ENCODE measurements at places on chromosomes 4 and X.

DNA sequence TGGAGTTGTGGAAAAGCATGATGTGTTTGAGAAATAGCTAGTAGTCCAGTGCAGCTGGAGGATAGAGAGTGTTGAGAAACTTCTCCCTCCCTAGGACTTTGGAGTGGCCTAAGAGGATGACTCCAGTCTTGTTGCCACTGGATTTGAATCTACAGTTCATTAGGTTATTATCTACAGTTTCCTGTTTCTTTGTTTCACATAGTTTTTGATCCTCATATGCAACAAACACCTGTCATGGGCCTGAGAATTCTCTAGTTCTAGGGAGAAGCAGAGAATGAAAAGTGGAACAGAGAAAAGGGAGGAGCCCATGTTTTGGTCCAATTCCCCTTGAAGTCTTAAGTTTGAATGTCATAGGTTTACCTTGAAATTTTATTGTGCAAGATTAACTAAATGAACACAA is 73.6 kb upstream of the TBC1D9 start:
- DNase-seq = no peak

GRCh38 chr4:74367656-74368290 is 2.8 kb downstream of the EREG start:
- no peak for DNase-seq

DNA sequence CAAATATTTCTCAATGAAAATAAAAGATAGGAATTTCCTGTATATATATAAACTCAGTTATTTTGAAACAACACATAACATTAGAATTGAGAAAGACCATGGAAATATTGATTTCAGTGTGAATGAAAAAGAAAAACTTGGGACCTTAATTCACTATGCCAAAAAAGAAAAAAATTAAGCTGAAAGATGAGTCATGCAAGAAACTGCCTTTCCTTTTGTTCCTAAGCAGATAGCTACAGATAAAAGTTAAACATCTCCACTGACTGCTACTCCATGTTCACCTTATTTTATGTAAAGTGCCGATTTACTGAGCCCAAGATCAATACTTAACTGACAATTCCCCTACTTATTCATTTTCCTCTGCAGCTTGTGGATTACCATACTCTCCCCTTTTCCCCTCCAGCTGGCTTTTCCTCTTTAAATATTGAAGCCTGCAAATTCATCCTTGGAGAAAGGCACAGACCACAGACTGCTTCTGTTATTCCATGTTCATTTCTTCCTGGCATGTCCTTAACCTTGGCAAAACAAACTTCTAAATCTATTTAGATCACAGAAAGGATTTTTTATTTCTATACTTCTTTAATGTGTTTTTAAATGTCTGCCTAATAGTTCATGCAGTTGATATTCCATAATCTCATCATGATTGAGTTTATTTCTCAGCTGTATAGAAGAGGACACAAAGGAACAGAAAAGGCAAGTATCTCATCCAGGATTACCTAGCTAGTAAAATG is 40.5 kb upstream of the YTHDC1 start:
- no peak for DNase-seq

DNA sequence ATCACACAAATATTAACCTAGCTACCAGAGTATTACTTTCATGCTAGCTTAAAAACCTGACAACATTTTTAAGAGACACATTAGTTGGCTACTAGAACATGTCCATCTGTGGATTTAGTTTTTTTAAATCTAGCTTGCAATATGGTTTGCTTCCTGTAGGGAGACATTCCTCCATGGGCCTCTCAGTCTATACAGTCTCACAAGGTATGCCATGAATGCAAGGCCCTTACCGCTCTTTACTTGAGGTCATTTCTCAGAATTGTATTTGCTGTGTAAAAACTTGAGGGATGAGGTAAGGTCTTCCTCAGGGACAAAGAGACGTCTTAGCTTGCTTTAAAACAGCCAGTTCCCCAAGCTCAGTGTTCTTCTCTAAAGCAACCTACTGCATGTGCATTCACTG is 26.9 kb downstream of the UBA6 start:
- DNase-seq = no peak

DNA sequence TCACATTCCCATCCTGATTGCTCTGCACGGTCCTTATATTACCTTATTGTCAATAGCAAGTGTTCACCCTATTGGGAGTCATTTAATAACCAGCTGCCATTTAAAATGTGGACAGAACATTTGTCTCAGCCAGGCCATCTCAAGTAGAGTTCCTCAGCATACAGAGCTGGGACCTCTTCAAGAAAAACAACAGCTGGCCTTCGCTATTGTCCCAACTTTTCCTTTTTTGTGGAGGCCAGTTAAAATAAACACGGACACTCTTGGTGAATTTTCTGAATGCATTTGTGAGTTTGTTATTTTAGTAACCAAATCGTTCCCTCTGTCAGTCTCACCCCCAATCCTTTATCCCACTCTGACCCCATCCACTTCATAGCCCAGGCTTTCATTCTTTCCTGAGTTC is 395.3 kb upstream of the PITX2 start:
- no peak for DNase-seq

DNA sequence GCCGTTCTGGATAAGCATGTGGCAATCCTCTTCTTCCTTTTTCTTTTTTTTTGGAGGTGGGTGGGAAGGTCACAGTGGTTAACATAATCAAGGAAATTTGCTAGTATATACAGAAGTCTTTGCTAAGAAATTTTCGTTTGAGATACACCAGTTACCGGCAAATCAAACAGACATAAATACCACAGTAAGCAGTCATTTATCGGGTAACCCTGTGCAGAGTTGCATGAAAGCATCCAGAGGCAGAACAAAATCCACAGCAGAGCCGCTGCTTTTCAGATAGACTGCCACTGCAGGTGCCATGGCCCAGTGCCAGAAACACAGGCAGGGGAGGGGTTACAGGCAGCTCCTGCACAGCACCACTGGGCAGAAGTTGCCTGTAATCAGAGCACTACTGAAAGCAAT is 179.1 kb upstream of the MAB21L2 start:
- DNase-seq = no peak

- peak; percentile 19 for DNase-seq
Measured at GRCh38 chrX:135185795-135186443, 14.7 kb upstream of the CT55 start.

GRCh38 chrX:154762537-154763296 is at the start of gene DKC1:
Gene DKC1 (plus strand): TSS chrX:154762864. CDS start chrX:154762966, 102 bp downstream.
- DNase-seq = peak; percentile 91

DNA sequence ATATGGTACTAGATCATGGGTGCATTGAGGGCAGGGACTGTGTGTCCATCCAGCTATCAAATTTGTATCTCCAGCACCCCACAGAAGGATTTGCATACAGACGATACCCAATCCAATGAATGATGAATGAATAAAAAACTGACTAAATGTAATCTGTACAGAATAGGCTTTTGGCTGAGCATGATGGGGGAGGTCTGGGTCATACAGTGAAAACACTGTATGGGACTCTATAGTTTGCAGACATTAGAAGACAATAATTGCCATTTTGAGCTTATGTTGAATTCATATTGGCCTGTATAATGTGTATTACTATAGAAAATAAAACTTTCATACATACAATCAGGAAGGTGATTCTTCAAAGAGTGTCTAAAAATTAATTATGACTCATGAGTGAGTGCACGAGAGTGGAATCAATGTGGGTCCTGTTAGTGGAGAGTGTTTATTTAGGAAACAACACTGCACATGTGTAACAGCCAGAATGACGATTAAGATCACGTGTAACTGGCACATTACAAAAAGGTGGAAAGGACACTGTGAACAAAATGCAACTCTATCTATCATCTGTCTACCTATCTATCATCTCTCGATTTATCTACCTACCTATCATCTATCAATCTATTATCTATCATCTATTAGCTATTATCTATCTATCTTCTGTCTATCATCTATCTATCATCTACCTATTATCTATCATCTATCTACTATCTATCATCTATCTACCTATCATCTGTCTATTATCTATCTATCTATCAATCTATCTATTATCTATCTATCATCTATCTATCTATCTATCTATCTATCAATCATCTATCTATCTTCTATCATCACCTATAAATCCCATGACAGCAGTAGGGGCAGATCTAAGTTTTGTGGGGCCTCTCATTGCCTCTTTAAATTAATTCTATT is 201.3 kb downstream of the PTTG2 start:
- no peak for DNase-seq

GRCh38 chrX:148700021-148700420 is 199.6 kb downstream of the AFF2 start:
- no peak for DNase-seq

DNA sequence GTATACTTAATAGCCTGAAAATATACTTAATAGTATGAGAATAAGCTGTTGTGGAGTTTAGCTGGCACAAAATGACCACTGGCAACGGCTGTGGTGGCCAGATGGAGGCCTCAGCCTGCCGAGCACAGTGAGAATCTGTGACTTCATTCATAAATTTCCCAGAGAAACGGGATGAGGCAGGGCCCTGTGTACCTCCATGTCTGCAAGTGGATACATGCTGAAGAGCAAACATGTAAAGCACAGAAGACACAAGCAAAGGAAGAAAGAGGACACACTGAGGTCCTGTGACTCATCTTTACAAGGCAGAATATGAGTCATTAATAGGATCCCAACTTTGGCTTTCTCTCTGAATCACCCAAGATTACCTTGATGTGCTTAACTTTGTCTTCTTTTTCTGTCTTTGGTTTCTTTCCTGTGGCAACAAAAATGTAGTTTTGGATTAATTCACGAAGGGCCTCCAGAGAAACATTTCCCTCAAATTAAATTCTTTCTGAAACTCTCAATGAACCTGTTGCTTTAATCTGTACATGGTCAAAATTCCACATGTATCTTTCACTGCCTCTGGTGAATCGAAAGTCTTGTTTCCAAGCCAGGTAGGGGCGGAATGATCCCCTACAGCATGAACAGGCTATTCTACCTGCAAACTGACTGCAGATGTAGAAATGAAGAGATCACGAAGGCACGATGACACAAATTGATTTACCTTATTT is 56.4 kb downstream of the IRF2 start:
- no peak for DNase-seq

GRCh38 chr4:158722291-158722916 is 792 bp downstream of the PPID start:
- DNase-seq = no peak

DNA sequence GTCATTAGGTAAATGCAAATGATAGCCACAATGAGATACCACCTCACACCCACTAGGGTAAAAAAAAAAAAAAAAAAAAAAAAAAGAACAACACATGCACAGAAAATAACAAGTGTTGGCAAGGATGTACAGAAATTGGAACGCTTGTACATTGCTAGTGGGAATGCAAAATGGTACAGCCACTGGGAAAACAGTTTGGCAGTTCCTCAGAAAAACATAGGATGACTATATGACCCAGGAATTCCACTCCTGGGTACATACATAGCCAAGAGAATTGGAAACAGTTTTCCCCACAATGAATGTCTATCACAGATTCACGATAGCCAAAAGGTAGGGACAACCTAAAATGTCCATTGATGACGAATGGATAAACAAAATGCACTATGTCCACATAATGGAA is 161.3 kb upstream of the MAMLD1 start:
- no peak for DNase-seq

GRCh38 chr4:8580321-8581093 is at the start of gene GPR78:
Gene GPR78 (plus strand): TSS chr4:8580392. CDS start chr4:8580983, 591 bp downstream.
- DNase-seq = no peak

- no peak for DNase-seq
Measured at GRCh38 chrX:66914080-66914479, 275.2 kb upstream of the EDA2R start.

DNA sequence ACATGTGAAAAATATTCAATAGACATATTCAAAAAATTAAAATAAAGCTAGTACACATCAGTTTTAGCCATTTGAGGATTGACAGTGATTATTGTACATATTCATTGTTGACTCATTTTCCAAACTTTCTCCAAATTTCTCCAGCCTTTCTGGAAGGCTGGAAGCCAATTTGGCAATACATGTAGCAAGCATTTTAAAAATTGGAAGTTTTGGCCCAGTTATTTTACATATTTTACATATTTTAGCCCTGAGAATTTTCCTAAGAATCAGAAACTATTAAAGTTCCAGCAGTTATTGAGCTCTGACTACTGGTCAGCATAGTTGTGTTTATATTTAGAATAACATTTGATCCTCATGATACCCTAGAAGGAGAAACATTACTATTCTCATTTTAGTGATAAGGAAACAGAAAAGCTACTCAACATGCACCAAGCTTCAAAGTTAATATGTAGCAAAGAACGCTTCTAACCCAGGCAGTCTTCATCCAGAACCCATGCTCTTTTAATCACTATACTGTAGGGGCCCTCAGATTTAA is 3.2 kb downstream of the CABS1 start:
- DNase-seq = no peak

GRCh38 chrX:119757979-119758730 is at the start of gene SOWAHD:
Gene SOWAHD (plus strand): TSS chrX:119758588. CDS start chrX:119758668, 80 bp downstream.
- DNase-seq = peak; percentile 48

- DNase-seq = no peak
Measured at GRCh38 chr4:72791054-72791453, 222.0 kb upstream of the ADAMTS3 start.

- no peak for DNase-seq
Measured at GRCh38 chr4:188434643-188435042, 295.4 kb downstream of the TRIML1 start.

GRCh38 chr4:123522646-123523045 is 126.1 kb downstream of the SPRY1 start:
- no peak for DNase-seq

- no peak for DNase-seq
Measured at GRCh38 chr4:98932539-98932938, 3.6 kb upstream of the EIF4E start.

DNA sequence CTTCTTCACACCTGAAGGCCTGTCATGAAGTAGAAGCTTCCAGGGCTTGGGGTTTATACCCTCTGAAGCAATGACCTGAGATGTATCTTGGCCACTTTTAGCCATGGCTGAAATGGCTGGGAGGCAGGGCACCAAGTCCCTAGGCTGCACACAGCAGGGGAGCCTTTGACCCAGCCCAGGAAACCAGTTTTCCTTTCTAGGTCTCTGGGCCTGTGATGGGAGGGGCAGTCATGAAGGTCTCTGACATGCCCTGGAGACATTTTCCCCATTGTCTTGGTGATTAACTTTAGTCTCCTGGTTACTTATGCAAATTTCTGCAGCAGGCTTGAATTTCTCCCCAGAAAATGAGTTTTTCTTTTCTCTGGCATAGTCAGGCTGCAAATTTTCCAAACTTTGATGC is 511.0 kb upstream of the KLHL4 start:
- DNase-seq = no peak

- no peak for DNase-seq
Measured at GRCh38 chr4:91113130-91113706, 986.0 kb downstream of the CCSER1 start.

DNA sequence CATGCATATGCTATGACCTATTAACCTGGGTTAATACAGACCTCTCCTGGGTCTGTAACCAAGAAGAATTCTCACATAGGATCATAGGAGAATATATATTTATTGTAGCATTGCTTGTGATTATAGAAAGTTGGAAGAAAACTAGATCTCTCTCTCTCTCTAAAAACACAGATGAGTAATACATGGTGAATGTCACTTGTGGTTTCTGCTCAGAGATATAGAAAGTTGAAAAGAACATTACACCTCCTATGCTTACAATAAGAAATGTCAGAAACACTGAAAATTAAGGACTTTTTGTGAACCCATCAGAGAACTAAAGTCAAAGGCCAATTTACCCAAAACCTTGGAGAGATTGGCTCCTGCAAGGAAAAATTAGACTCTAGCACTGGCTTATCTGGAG is 1389.5 kb downstream of the FAM133A start:
- no peak for DNase-seq

GRCh38 chrX:153804621-153805020 is 10.2 kb downstream of the SSR4 start:
- no peak for DNase-seq
